RKO (cell line): ENCODE measurements at places on chromosomes 6 and 20.

- DNase-seq, result peak; percentile 81
Measured at GRCh38 chr20:38764567-38765318, 16.5 kb downstream of the ACTR5 start.

GRCh38 chr6:118319416-118319815 is 228.7 kb upstream of the PLN start:
- no peak for DNase-seq

GRCh38 chr6:124200661-124201060 is 397.0 kb downstream of the NKAIN2 start:
- no peak for DNase-seq

GRCh38 chr6:160733050-160733646 is 31.1 kb downstream of the PLG start:
- DNase-seq, result peak; percentile 57

GRCh38 chr6:136201732-136202131 is 48.4 kb downstream of the MTFR2 start:
- DNase-seq, result no peak
